T-helper 17 cell (primary cell): ENCODE measurements at places on chromosomes 2 and 18. TPM values are rescaled to one million over a fixed set of nuclear protein-coding genes. Genes with fewer than 3 reads are reported as not detected.

DNA sequence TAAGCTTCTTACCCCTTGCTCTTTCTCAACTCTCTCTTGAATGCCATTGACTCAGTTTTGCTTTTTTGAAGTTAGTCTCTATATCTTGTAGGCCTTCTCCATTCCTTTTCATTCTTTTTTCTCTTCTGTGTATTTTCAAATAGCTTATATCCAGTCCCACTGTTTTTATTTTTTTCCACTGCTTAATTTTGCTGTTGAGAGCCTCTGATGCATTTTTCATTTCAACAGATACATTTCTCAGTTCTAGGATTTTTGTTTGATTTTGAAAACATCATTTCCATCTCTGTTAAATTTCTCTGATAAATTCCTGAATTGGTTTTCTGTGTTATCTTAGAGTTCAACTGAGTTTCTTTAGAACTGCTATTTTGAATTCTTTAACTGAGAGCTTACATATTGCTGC, 45.9 kb downstream of the MIB1 start:
- DNase-seq, result no peak

DNA sequence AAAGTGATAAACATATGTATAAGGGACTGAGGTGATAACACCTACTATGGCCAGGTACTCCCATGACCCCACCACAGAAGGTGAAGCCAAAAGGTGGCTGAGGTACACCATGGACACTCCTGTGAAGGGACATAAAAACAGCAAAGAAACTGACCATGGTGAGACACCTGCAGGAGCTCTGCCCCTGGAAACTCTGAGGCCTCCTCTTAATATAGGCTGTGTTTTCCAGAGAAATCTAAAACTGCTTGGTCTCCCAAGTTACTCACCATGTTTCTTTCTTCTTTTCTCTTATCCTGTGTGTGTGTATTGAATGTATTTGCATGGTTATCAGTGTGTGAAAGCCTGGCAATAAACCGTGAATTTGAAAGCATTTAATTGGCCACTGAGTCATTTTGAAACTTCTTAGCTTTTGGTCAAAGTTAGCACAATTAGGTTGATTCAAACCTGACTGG, 739.3 kb upstream of the GCFC2 start:
- no peak for DNase-seq

DNA sequence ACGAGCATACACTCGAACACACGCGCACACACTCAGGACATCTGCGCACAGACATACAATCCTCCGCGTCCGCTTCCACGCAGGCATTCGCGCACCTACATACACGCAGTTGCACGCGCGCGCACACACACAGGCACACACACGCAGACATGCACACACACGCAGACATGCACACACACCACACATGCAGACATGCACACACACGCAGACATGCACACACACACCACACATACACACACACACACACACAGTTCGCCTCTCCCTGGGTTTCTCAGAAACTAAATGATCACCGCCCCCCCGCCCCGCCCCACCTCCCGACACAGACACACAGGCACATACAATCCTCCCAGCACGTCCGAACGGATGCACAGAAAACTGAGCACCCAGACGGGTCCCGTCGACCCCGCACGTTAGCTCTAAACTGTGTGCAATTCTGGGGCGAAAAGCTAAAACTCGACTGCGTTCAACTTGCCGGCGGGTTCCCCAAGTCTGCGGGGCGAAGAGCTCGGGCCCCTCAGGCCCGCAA, 1.0 kb downstream of the EPHA4 start:
- DNase-seq, result peak; percentile 22

The ERMN gene
- 10.2 TPM for total RNA-seq

- no peak for DNase-seq
Measured at GRCh38 chr2:162282765-162283425, 35.6 kb downstream of the IFIH1 start.

- DNase-seq, result no peak
Measured at GRCh38 chr2:120878970-120879369, 143.3 kb downstream of the GLI2 start.

DNA sequence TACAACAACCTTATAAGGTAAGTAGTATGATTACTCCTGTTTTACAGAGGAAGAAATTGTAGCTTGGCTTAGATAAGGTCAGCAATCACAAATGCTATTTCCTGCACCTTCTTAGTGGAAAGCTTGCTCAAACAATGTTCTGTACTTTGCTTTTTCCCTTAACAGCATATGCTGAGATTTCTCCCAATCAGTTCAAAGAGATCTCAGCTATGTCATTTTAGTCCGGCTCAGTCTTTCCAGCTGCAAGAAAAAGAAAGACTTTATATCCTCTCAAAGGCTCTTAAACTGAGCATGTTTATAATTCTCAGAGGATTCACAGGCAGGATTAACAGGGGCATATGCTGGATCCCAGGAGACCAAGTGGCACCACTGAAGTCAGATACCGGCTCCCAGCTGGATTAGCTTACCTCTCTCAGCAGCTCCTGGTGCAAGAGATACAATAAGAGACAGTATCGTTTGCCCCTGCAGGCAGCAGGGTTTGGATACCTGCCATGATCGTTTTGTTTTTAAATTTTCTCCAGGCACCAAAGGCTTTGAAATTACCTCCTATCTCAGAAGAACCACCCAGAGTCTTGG, 29.5 kb downstream of the KIAA2012 start:
- no peak for DNase-seq
